K562 (cell line): ENCODE measurements at places on chromosomes 16 and 17. TPM values are rescaled to one million over a fixed set of nuclear protein-coding genes. Genes with fewer than 3 reads are reported as not detected.

DNA sequence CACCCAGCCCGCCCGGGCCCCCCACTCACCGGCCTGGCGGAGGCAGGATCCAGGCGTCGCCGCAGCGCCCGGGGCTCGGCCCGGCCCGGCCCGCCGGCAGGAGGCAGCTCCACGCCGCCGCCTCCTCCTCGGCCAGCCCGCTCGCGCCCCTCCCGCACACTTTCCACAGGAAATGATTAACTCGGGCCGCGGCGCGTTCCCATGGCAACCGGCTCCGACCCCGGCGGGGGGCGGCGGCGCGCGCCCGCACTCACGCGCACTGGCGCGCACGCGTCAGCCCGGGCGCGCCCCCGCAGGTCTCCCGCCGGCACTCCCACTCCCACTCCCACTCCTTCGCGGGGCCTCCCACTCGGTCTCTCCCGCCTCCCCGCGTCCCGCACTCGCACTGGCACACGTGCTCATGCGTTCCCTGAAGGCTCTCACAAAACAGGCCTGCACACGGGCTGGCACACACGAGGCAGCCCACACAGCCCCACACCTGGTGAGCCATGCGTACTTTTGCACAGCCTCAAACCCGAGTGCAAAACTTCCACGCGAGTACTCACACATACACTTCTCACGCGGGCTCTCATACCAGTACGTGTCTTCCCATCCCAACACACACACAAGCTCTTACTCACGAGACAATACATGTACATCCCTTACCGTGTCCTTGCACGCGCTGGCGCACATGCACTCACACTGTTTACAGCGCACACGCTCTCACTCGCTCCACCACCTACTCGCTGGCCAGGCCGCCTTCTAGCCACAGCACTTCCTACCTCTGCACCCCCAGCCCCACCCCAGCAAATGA lies at the start of gene KIFC3:
Gene KIFC3 (minus strand): TSS at position 151 of the 793 bp plus-strand sequence. CDS start 4,248 bp downstream, outside the sequence.
- H3K4me3 ChIP-seq = peak within 1 kb of the TSS; percentile 61
- H3K27me3 ChIP-seq = no peaks in the 10 kb centered on the region
- peak; percentile 94 for DNase-seq
- peaks cover 20% of the 10 kb centered on the region; the same call in 2 of the 3 replicates for H3K36me3 ChIP-seq
- peak within 1 kb of the TSS; percentile 86 for H3K27ac ChIP-seq

DNA sequence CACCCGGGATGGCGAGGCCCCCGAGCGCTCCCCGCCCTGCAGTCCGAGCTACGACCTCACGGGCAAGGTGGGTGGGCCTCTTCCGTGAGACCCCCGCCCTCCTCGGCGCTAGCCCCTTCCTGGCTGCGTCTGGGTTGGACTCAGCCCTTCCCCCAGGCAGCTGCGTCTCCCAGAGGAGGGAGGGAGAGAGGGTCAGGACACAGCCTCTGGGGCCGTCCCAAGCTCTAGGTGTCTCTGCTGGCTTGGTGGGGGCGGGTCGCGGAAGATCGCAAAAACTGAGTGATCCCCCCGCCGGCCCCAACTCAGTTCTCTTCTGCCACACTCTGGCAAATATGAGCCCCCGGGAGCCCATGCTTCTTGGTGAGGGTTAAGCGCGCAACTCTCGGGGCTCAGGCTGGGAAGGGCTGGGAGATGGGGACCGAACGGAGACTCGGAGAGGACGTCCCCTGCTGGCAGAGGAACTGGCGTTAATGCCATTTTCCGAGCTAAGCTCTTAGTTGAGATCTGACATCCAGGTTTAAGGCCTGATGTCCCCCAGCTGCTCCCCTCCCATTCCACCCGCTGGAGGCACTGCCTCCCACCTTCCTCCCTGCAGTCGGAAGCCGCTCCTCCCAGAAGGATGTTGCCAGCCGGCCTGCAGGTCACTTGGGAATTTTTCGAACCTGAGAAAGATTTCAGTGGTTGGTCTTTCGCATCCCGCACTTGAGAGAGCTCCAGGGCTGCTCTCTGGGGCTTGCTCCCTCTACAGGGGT lies 419 bp downstream of the RAB37 start:
- no peak overlapping the region for H3K4me3 ChIP-seq
- H3K27me3 ChIP-seq = peaks cover 75% of the 10 kb centered on the region
- no peaks in the 10 kb centered on the region; the same call in 2 of the 3 replicates for H3K4me1 ChIP-seq
- no peaks in the 10 kb centered on the region for H3K36me3 ChIP-seq

Gene GNG13
- total RNA-seq = not detected in 2 replicates

Gene CLEC19A
- not detected in 2 replicates for total RNA-seq

Gene TIGD7
- total RNA-seq = 5.2 and 6.2 TPM in 2 replicates
